Fibroblast of lung (primary cell): ENCODE measurements at places on chromosomes 7 and 10. TPM values are rescaled to one million over a fixed set of nuclear protein-coding genes. Genes with fewer than 3 reads are reported as not detected.

TSPAN33 gene
- total RNA-seq: 0.17 and 0.77 TPM in 2 replicates

SLC25A40 gene
- 4.1 and 6.3 TPM in 2 replicates for total RNA-seq

COL17A1 gene
- total RNA-seq: under 0.01 TPM in 1 of 2 replicates, not detected in the other

HPSE2 gene
- 0.17 and 0.51 TPM in 2 replicates for total RNA-seq

AVL9 gene
- 25.4 and 52.4 TPM in 2 replicates for total RNA-seq
